NCI-H446 treated with DMSO at 0.1 percent for 48 hours (cell line): ENCODE measurements at places on chromosomes 4 and X.
A peak's percentile ranks its signal among the peaks of the same experiment; 100 is the strongest.

DNA sequence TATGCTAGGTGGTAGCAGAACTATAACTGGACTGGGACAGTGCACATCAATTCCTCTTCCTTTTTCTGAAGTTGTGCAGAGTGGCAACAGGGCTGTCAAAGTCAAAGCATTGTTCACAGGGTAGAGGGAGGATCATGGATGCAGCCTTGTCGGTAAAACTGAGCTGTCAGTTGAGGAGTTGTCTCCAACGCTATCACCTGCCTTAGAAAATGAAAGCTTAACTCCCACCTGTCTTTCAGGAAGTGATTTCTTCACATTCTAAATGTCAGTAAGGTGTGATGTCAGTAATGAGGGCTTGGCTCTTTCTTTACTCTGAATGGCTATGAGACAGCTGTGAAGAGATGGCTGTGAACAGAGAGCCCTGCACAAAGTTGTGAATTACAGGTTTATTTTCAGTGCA, 66.4 kb upstream of the BANK1 start:
- DNase-seq: no peak

- no peak for DNase-seq
Observed at GRCh38 chr4:67929426-67929825, 33.9 kb downstream of the TMPRSS11A start.

DNA sequence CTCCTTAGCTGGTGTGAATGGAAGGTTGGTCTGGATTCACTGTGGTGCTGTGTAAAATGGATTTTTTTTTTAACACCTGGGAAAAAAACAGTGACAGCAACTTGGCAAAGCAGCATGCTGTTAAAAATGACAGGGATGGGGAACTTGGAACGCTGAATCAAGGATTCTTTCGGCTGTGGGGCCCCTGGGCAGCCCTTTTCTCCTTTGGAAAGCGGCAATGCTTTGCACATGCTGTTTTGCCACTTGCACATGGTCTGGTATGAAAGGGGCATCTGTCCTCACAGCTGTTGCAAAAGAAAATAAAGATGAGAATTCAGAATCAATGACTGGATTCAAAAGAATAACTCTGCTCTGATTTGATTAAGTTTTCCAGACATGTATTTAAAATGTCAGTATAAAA, 10.7 kb upstream of the PIGA start:
- DNase-seq: no peak

GRCh38 chrX:138651494-138651893, 60.0 kb downstream of the FGF13 start:
- no peak for DNase-seq

GRCh38 chr4:136634121-136634520, 898.2 kb downstream of the PCDH18 start:
- DNase-seq: no peak

DNA sequence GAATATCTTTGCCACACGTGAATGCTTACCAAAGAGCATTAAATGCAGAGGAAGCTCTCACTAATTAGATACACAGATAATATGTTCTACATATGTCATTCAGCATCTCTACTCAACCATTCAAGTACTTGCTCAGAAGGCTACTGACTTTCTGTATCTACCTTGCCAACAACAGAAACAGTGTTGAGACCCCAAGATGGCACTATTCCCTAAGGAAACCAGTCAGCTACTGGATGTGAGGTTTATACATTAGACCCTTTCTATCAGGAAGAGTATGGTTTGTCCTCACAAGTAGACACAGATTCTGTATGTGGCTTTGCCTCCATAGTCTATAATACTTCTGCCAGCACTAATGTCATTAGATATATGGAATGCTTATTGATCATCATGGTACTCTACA, 443.9 kb upstream of the INTU start:
- DNase-seq: peak; percentile 54

GRCh38 chrX:48468693-48469691, 1.1 kb downstream of the SLC38A5 start:
- no peak for DNase-seq

GRCh38 chr4:144499777-144500176, 146.2 kb upstream of the HHIP start:
- no peak for DNase-seq

DNA sequence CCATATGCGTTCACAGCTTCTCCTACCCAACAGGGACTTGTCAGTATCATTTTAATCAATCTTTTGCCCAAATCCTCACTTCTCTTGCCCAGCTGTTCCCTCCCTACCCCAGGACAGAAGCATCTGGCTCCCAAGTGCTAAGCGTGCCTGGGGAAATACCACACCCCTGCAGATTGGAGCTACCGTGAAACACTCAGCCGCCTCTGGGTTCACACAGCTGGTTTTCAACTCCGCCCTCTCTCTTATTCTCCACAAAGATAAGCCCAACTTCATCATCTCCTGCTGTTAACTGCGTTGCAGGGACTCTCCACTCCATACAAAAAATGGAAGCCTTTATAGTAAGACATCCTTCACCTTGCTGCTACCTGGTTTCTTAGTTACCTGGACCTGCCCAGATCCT, 147.3 kb upstream of the FTHL17 start:
- no peak for DNase-seq

DNA sequence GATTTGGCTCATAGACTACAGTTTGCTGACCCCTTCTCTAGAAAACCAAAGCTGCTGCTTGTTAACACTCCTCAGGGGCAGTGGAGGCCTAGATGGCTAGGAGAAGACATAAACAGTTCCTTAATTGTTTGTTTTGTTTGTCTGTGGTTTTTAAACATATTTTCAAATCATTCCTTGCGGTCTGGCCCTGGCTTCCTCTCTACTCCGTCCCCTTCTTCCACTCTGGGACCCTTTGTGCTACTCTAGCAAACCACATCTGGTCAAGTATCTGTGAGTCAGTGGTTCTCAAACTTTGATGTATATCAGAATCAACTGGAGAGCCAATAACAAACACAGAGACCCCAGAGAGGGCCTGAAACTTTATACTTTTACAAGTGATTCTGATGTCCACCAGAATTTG, 36.1 kb downstream of the FRMPD4 start:
- DNase-seq: no peak

GRCh38 chrX:113470166-113470565, 629.5 kb upstream of the AMOT start:
- no peak for DNase-seq

DNA sequence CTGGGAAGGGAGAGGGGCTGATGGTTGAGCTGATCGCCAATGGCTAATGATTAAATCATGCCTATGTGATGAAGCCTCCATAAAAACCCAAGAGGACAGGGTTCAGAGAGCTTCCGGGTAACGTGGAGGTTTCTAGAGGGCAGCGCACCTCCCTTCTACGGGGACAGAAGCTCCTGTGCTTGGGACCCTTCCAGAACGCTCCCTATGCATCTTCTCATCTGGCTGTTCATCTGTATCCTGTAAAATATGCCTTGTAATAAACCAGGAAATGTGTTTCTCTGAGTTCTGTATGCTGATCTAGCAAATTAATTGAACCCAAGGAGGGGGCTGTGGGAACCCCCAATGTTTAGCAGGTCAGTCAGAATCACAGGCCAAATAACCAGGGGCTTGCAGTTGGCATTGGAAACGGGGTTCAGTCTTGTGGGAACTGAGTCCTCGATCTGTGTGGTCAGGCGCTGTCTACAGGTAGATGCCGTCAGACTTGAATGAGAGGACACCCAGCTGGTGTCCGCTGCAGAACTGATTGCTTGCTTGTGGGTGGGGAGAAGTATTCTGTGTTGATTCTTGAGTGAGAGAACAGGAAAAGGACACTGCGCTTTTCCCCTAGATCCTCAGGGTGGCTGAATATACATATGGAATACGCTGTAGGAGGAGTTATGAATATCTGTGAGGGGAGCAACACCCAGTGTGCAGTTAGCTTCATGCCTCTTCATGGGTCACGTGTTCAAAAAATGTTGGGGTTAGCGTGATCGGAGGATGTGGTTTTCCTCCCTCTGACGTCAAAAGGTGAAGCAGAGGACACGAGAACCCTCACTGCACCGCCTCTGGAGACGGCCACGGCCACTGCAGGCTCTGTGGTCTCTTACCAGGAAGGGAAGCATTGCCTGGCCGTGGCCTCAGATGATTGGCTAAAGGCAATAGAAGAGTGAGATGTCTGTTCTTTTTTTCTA, 29.2 kb downstream of the HTT-AS start:
- no peak for DNase-seq

GRCh38 chr4:11748164-11748872, 319.6 kb upstream of the HS3ST1 start:
- no peak for DNase-seq

GRCh38 chr4:3365326-3365725, 72.5 kb downstream of the RGS12 start:
- no peak for DNase-seq

GRCh38 chrX:48752498-48752897, 9.0 kb upstream of the GLOD5 start:
- DNase-seq: no peak

DNA sequence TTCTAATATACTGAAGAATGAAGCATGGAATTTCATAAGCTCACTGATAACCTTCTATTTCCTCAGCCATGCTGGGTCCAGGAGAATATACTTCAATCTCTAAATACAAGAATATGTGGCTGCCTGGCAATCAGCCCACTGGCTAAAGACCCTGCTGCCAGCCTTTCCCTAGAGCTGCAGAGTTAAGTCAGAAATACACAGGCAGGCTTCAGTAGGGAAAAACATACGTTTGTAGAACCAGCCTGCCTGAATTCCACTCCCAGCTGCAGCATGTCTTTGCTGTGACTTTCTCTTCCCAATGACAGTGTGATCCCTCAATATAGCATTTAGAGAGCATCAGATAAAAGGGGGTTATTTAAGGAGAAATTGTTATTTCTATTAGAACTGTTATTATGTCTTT, 289.1 kb downstream of the PCDH19 start:
- DNase-seq: no peak

DNA sequence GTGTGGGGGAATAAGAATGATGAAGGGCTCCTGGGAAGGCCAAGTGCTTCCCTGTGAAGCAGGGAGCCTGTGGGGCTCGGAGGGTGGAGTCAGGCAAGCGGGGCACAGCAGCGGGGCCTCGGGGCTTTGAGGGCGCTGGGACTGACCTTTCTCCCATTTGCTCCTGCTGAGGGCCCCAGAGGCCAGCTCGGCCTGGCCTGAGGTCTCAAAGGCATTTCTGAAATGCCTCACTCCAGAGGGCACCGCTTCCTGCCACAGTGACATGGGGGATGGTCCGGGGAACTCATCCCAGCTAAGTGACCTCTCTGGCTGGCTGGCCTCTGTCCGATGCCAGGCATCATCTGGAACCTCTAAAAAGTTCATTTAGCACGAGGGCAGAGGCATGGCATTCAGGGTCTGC, 98.8 kb upstream of the STX18 start:
- no peak for DNase-seq

DNA sequence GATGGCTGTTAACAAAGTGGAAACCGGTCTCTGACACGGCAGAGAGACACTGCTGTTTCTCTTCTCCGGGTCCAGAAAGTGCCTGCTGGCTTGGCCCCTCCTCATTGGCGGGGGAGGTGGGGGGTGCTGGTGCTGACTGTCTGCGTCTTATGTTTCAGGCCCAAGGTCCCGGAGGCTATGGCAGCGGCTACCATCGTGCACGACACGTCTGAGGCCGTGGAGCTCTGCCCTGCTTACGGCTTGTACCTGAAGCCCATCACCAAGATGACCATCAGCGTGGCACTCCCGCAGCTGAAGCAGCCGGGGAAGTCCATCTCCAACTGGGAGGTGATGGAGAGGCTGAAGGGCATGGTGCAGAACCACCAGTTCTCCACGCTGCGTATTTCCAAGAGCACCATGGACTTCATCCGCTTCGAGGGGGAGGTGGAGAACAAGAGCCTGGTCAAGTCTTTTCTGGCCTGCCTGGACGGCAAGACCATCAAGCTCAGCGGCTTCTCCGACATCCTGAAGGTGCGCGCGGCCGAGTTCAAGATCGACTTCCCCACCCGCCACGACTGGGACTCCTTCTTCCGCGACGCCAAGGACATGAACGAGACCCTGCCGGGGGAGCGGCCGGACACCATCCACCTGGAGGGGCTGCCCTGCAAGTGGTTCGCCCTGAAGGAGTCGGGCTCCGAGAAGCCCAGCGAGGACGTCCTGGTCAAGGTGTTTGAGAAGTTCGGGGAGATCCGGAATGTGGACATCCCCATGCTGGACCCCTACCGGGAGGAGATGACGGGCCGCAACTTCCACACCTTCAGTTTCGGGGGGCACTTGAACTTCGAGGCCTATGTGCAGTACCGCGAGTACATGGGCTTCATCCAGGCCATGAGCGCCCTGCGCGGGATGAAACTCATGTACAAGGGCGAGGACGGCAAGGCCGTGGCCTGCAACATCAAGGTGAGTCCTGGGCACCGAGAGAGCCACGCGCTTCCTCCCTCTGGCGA, 2.2 kb downstream of the AKAP17A start:
- no peak for DNase-seq

- DNase-seq: no peak
Observed at GRCh38 chr4:185778307-185778706, 33.7 kb downstream of the SORBS2 start.

DNA sequence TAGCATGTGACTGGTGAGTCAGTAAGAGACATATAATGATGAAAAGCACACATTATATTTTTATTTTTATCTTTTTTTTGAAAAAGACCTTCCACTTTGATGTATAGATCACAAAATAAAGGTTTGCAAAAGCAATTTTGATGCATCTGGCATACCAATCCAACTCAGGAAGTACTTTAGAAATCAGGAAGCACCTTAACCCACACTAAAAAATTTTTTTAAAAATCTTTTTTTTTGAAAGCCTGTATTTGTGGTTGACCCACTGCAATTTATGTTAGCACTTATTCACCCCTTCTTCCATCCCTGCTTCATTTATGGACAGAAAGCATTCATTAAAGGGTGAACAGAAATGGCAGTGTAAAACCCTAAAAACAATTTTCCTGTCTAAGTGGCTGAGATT, 16.6 kb downstream of the TMEM255A start:
- no peak for DNase-seq

DNA sequence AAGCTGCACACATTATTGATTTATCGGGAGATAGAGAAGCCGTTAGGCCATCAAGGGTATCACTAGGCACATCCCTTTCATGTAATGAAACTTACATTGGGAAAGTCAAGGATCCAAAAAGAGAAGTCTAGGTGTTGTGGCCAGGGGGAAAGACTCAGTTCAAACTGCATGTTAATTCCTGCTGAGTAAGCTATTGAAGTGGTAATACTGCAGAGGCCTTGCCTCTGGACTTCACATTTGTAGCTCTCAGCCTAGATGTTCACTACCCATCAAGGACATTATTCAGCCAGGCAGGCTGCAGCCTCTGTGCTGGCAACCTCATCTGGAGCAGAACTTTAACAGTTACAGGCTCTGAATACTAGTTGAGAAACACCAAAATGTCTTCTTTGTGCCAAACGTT, 2094.5 kb upstream of the AGA start:
- DNase-seq: no peak

DNA sequence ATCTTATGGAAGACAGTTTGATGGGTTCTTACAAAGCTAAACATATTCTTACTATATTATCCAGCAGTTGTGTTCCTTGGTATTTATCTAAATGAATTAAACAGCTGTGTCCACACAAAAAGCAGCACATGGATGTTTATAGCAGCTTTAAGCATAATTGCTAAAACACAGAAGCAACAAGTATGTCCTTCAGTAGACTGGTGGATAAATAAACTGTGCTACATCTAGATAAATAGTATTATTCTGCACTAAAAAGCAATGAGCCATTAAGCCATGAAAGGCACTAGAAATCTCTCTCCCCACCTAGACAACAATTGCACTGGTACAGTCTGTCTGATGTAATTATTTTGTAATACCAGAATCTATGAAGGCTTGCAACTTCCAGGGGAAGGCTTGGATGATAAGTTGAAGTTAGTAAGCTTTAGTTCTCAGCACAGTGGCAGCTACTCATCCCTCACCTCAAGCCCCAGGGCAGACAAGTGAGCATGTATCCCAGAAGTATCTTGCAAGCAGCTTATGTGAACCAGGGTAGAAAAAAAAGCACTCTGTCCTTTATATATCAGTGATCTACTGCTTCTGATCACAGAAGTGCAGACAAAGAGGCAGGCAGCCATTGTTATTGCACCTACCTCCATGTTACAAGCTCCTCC, 36.9 kb downstream of the WDR17 start:
- DNase-seq: no peak
